ENCODE measurements at places on chromosomes 7 and 10.

GRCh38 chr10:130489891-130490290, 353.7 kb downstream of the GLRX3 start:
- DNase-seq = no peak

GRCh38 chr7:128827248-128827958, 2.8 kb upstream of the FLNC start:
- no peak for DNase-seq

DNA sequence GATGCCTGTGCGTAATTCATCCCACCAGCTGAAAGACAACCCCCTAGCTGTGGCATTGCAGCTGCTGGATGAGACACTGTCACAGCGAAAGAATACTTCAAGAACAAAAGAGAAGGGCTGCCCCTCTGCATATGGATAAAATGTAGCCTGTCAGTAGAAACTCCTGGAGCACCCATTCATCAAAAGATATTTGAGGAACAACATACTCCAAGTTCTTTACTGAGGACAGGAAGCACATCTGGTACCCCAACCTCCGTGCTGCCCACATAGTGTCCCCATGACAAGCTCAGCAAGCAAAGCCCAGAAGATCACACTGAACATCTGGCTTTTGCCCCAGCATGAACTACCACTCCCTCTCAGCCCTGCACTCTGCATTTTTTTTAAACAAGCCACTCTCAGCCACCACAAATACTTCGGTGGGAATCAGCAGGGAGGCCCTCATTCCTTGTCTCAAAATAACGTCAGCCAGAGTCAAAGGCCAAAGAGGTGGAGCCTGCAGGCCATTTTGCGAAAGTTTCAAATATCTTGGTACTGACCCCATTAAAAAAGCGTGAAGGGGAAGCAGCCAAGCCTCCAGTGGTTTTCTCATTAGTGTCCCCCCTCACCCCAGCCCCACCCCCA, 1.7 kb downstream of the CREB3L2 start:
- no peak for DNase-seq

- no peak for DNase-seq
Measured at GRCh38 chr7:130446259-130446658, 5.4 kb upstream of the CEP41 start.

GRCh38 chr7:24812305-24812945, 55.2 kb upstream of the GSDME start:
- DNase-seq = peak; percentile 52

DNA sequence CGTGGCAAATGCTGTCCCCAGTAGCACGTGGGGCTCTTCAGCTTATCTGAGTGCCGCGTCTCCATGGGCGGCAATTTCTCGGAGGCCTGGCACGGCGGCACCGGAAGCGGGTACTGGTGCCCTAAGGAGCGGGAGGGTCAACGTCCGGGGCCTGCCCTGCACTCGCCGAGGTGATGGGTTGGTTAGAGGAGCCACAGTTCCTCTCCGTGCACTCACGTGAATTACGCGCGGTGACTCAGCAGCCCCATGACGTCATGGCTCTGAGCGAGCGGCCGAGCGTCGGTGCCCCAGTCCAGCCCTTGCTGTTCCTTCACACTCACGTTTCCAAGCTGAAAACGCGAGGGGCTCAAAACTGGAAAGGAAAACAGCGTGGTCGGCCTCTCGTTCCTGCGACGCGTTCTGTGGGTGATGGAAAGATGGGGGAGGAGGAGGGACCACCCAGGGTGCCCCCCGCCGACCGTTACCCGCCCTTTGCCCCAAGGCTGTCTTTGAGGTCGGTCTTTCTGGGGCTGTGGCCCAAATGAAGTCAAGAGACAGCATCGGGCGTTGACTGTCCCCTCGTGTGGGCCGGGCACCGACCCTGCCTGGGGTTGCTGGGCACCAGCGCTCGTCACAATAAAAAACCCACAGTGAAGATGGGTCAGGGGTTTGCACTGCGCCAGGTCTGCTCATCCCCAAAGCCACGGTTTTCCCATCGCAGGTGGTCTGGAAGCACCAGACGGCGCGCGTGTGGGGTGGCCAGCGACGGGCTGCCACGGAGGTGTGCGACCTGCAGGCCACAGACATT, 70.4 kb upstream of the CFAP46 start:
- DNase-seq = peak; percentile 20

- DNase-seq = no peak
Measured at GRCh38 chr10:74927701-74928100, 101.3 kb downstream of the KAT6B start.

DNA sequence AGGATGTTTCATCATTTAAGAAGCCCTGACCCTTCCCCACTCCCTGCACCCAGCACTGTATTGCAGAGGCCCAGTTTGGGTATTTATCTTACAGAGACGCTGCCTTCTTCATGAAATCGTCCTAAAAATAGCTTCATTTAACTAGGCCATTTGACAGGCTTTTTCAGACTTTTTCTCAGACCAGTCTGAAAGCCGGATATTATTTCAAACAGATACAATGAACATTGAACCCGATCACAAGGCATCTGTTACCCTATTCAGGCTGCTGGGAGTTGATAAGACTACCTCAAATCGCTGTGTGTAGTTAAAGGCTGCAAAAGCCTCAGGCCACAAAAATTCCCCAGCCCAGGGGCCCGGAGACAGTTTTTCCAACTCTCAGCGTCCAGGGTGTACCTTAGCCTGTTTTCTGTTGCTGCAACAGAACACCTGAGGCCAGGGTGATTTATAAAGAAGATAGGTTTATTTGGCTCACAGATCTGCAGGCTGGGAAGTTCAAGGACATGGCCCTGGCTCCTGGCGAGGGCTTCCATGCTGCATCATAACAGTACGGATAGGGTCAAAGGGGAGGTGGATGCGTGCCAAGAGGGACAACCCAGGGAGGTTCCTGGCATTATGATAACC, 130.7 kb upstream of the SH2B2 start:
- DNase-seq = no peak

GRCh38 chr10:77583527-77583926, 54.1 kb downstream of the KCNMA1 start:
- no peak for DNase-seq

DNA sequence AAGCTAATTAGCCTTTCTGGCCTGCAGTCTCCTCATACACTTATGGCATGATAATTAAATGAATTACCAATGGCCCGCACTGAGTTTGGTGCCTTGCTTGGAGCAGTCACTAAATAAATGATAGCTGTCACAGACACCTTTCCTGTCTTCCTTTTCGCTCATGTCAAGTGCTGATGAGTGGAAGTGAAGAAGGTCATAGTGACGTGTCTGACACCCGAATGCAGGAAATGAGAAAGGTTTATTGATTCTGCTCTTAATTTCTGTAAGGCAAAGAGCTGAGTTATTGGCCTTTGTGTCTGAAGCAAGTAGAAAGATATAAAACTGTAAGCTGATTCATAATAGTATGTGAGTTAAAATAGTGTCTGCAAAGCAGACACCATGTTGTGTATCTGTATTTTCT, 13.2 kb upstream of the ESYT2 start:
- no peak for DNase-seq

DNA sequence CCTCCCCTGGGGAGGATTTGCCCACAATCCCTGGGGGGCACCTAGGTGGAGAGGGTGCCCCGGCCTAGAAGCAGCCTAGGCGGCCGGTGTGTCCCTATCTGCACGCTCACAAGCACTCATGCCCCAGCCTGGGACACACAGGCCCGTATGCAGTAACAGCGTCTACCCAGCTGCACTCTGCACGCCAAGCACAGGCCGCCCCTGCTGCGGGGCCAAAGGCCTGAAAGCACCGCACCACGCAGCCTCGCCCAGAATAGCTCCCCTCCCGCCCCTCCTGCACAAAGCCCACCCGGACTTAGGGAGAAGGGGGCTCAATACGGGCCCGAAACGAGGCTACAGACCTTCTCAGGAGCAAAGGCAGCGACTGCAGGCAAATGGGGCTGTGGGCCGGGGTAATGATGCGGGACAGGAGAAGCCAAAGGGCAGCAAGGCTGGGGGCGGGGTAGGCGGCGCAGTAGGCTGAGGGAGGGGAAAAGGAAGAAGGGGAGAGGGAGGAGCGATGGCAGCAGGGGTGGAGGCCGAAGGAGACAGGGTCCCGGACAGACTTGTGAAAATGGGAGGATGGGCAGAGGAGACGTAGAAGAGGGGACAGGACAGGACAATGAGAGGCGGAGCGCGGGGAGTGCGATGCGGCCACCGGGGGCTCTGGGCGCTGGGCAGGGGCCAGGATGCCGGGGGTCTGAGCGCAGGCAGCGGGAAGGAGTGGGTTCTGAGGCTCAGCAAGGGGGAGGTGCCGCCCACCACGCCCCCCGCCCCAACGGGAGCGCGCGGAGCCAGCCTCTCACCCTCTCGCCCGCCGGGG, 544 bp downstream of the GPRIN2 start:
- no peak for DNase-seq

GRCh38 chr7:30650421-30650808, 31.8 kb downstream of the CRHR2 start:
- no peak for DNase-seq

DNA sequence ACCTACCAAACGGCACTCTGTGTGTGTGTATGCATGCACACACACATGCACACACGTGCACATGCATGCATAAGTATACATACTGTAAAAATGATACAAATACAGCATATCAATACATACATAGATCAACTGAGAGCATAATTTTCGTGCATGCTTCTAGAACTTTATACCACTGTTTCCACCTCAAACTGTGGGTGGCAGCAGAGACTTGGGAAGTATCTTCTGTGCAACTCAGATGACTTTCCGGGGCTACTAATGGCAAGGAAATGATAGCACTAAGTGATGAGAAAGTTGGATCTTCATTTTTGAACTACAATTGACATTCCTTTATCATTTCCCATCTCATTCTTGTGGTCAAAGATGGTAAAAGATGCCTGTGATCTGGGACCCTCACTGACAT, 570.7 kb downstream of the REEP3 start:
- no peak for DNase-seq

- DNase-seq = no peak
Measured at GRCh38 chr10:74600170-74600569, 226.2 kb upstream of the KAT6B start.

- DNase-seq = peak; percentile 57
Measured at GRCh38 chr7:148699024-148699781, 500 bp downstream of the CUL1 start.

- DNase-seq = no peak
Measured at GRCh38 chr10:102602272-102603045, 41.8 kb upstream of the TRIM8 start.

DNA sequence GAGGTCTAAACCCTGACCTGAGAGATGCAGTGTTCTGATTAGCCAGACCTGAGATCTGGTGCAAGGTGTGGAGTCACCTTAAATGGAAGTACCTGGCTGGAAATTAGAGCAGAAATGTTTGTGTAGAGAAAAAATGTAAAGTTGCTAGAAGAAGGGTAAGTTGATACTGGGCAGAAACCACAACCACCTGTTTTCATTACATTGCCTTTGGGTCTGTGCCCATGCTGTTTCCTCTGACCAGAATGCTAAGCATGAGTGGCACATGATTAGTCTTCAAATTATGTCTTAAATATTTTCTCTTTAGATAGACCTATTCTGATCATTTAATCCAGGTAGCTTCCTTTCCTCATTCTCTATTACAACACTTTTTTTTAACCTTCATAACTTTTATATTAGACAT, 69.0 kb downstream of the CASD1 start:
- no peak for DNase-seq

DNA sequence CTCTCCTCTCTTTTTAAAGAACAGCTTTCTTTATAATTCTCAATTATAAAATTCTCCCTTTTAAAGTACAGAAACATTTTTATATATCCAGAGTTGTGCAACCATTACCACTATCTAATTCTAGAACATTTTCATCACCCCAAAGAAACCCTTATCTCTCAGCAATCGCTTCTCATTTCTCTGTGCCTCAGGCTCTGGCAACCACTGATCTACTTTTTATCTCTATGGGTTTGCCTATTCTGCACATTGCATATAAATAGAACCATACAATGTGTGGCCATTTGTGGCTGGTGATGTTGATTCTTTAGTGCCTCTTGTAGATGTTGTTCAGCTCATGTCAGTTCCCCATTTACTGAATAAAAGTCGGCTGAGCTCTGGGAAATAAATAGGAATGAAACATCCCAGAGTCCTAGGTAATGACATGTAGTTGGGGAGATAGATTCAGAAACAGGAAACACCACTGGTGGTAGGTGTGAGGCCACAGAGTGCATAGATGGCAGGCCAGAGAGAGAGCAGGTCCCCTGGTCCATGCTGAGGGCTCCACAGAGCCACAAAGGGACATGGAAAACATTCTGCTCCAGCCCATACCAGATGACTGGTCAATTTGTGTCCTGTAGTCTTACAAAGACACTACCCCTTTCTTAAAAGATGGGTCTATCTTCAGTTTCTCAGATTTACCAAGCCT, 126.5 kb downstream of the PLPP4 start:
- no peak for DNase-seq

DNA sequence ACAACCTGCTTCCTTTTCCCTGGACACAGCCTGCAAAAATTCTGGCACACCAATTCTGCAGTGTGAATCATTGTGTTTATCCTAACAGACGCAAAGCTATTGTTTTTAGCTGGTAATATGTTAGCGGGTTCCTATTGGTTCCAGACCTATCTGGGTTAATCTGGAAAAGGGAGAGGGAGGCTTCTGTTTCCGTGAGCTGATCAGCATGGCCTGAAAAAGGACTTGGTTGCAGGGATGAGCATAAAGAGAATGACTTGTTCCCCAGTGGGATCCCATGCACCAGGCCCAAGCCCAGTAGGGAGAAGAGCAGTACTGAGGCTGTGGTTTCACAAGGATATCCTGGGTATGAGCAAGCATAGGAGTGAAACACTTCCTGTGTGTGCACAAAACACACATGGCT, 78.4 kb downstream of the PDE1C start:
- no peak for DNase-seq

Data from CD4-positive, alpha-beta T cell treated with Interleukin-12 subunit alpha and Interleukin-12 subunit beta, for 1 hour (primary cell).